Anterior cingulate cortex (tissue), 58 donors: ENCODE measurements at places on chromosomes 7 and 10.

GRCh38 chr7:55254242-55254595, 110.9 kb upstream of the LANCL2 start:
- DNase-seq = no peak

DNA sequence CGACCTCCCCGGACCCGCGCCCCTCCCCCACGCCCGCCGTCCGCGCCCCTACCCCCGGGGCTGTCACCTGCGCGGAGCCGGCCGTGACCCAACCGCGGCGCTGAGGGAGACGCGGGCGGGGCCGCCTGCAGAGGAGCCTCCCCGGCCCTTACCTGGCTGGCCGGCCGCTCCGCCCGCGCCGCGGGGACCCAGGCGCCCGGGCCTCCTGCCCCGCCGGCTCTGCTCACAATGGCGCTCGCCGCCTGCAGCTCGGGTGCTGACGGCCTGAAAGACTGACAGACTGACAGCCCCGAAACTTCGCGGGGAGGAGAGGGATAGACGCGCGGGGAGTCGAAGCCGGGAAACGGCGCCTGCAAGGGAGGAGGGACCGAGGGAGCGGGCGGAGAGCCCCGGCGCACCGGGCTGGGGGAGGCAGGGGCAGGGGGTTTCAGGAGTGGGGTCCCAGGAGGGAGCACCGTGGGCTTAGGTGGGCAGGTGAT, 393 bp downstream of the ZNF467 start:
- no peak for DNase-seq

DNA sequence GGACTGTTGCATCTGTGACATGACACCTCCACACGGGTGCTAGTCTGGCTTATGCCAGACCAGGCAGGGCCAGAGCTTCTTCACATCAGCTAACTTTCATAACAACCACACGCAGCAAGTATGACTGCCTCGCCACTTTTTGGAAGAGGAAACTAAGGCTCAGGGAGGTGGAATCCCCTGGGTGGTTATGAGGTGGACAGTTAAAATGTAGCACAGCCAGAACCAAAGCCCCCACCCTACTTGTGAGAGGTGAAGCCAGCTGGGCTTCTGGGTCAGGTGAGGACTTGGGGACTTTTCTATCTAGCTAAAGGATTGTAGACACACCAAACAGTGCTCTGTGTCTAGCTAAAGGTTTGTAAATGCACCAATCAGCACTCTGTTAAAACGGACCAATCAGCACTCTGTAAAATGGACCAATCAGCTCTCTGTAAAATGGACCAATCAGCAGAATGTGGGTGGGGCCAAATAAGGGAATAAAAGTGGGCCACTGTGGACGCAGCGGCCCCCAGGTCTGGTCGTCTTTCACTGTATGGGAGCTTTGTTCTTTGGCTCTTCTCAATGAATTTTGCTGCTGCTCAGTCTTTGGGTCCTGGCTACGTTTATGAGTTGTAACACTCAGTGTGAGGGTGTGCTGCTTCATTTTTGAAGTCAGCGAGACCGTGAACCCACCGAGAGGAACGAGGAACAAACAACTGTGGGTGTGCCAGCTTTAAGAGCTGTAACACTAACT, 171.0 kb downstream of the PTPN20 start:
- no peak for DNase-seq

DNA sequence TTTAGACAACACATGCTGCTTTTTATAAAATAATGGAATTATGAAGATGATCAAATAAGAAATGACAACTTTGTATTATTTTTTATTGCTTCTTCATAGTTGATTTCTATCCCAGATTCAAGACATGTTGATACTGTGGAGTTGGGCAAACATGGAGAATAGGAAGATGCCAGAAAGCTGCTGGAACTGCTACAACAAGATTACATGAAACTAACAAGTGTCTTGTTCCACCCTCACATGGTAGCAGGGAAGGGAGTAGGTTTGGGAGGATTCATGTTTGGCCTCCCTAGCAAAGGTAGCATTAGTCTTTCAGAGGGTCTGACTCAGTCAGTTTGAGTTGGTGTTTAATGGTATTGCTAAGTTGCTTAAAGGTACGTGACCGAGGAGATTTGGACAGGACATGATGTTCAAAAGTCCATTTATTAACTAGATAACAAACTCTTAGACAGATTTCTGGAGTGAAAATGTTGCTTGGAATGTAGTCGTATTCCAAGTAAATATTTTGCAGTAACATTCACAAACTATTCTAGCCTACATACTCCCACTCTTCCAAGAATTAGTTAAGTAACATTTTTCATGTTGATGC, 33.1 kb downstream of the PRR15 start:
- no peak for DNase-seq

- no peak for DNase-seq
These were observed 190.6 kb upstream of the AKR1E2 start for GRCh38 chr10:4635388-4635787.

GRCh38 chr7:126606331-126606730, 646.4 kb downstream of the GRM8 start:
- DNase-seq = no peak

DNA sequence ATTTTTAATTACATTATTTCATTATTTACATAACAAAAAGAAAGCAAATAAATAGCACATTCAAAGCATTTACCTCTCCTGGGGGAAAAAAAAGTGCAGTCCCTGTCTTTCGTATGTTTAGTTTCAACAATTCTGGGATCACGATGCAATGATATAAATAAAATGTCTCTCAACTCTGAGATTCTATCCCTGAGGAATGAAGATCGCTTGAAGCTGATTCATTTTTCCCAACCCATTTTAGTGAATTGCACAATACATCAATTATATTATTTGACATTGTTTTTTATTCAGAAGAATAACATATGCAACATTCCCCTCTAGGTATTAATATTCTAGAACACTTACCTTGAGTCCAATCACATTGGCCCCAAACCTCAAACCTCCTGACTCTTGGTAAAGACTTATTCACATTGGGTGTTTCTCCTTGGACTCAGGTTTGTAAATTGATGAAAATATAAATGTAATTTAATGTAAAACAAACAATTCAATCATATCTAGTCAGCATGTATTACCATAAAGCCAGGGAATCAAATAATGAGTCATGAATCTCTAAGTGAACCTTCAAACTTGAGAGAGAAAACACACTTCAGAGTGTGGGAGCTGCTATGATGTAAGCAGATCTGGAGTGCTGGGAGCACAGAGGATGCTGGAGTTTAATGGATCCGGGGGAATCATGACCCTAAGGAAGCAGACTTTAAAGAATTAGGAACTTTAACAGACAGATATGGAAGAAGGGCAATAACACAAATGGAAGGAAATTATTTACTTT, 5.3 kb upstream of the SCIN start:
- no peak for DNase-seq

- no peak for DNase-seq
These were observed 77.7 kb upstream of the GPR37 start for GRCh38 chr7:124843336-124843735.

DNA sequence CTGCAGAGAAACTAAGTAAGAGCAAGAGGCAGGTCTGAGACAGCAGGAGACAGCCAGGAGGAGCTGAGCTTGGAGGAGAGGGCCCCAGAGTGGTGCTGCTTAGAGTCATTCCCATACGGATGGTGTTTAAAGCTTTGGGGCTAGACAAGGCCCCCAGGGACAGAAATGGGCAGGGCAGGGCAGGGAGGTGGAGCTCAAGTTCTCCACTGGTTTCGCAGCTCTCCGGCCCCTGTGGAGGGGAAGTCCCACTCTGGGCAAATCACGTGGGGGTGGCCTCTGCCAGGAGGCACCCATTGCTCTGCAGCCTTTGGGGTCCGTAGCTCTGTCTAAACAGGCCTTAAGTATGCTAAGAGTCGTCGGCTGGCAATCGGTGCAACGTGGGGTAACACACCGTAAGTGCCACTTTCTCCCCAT, 1.0 kb upstream of the PTPRE start:
- no peak for DNase-seq

- no peak for DNase-seq
These were observed 878.5 kb downstream of the LRMDA start for GRCh38 chr10:76309741-76310587.

- no peak for DNase-seq
These were observed 52.7 kb downstream of the TASOR2 start for GRCh38 chr10:5737352-5737751.

- no peak for DNase-seq
These were observed 8.5 kb upstream of the AKR1D1 start for GRCh38 chr7:138067774-138068173.

- no peak for DNase-seq
These were observed 423.2 kb downstream of the PAXIP1 start for GRCh38 chr7:154579711-154580110.

- DNase-seq = no peak
These were observed 8.6 kb downstream of the SLC13A1 start for GRCh38 chr7:123191132-123191531.

GRCh38 chr10:30579574-30579973, 50.0 kb downstream of the LYZL2 start:
- no peak for DNase-seq

DNA sequence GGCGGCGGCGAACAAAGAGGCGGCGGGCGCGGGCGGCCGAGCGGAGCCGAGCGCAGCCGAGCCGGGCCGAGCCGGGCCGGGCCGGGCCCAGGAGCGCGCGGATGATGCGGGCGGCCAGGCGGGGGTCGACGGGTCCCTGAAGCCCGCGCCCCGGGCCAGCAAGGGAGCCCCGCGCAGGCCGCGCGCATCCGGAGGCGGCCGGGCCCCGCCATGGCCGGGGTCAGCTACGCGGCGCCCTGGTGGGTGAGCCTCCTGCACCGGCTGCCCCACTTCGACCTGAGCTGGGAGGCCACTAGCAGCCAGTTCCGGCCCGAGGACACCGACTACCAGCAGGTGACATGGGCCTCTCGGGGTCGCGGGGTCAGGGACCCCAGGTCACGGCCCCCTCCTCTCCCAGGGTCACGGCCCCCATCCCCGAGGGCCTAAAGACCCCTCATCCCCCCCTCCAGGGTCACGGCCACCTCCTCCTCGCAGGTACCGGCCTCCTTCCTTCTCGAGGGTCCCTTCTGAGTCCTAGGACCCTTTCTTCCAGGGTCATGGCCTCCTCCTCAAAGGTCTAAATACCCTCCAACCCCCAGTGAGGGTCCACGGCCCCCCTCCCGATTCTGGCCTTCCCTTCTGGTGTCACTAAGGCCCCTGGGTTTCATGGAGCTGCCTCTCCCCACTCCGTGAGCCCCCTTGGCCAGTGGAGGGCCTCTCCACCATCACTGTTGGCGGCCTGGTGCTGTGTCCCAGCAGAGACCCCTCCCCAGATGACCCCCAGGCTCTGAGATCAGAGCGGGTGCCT, at the start of gene TTYH3:
Gene TTYH3 (plus strand): TSS at position 41 of the 787 bp plus-strand sequence. CDS start 170 bp downstream, at position 211.
- DNase-seq = no peak
